ENCODE measurements at places on chromosomes 7 and 10.

GRCh38 chr10:98242823-98243222, 25.2 kb downstream of the LOXL4 start:
- no peak for DNase-seq

- DNase-seq: no peak
These were observed 55.3 kb downstream of the ABCB4 start for GRCh38 chr7:87420173-87420572.

- no peak for DNase-seq
These were observed 52.3 kb upstream of the EN2 start for GRCh38 chr7:155405399-155406318.

DNA sequence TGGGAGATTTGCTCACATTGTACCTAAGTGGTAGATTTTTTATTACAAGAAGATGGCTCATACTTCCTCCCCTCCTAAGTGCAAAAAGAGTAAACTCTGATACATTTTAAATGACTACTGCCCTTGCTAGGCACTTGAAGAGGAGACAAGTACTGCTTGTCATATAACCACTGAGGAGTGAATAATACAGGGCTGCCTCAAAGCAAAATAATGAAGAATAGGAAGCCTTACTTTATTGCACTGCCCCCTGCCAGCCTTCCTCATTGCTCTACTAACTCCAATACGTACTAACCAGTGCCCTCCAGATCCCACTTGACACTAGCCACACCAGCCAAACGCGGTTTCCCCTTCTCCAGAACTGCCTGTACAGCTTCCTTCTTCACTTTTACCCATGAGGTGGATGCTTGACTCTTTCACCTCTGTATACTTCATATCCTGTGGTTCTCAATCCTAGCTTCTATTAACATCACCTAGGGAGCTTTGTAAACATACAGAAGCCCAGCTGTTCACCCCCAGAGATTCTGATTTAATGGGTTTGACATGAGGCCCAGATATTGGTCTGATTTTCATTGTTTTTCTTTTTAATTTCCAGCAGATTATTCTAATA, 11.7 kb upstream of the MTERF1 start:
- no peak for DNase-seq

DNA sequence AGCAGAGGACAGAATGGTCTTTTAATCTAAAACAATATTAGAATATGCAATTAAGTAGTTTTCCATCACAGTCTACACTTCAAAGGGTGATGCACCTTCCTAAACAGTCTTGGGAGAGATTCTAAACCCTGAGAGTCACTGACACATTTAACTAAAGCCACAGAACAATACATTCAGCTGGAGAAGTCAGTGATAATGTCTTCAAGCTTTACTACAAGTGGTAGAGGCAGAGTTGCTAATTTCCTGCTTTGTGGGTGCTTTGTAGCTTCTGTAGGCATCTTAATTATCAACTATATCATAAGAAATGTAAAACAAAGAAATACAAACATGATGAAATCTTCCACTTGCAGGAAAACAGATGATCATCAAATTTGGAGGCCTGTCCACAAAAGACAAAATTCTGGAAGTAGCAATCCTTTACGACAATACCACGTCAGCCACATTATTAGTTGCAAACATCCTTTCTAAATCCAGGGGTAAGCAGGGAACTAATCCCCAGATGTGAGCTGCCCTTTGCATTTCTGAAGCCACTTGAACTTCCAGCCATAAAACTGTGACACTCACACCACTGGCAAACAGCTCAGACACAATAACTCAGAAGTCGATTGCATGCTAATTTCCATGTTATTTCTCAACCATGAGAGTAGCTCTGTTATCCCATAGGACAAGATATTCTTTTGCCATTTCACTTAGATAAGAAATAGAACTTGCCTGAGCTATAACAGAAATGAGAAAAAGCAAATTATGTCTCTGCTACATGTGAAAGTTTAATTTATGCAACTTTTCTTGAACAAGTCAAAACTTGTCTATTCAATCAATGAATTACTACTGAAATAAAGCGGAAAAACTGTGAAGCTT, 212.2 kb downstream of the FAM107B start:
- DNase-seq: no peak
